ENCODE measurements at places on chromosomes 1 and 21.

DNA sequence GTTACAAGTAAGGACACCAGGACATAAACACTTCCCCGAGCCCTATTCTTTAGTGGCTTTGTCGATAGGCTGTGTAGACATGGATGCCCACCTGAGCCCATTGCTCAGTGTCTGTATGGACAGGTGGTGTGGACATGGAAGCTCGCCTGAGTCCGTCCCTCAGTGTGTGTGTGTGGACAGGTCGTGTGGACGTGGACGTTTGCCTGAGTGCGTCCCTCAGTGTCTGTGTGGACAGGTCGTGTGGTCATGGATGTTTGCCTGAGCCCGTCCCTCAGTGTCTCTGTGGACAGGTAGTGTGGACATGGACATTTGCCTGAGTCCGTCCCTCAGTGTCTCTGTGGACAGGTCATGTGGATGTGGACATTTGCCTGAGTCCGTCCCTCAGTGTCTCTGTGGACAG, 38.7 kb upstream of the COL6A2 start:
- no peak for DNase-seq

GRCh38 chr1:101144671-101145448, 92.0 kb upstream of the S1PR1 start:
- no peak for DNase-seq

- no peak for DNase-seq
Observed at GRCh38 chr1:6866825-6867224, 81.6 kb downstream of the CAMTA1 start.

DNA sequence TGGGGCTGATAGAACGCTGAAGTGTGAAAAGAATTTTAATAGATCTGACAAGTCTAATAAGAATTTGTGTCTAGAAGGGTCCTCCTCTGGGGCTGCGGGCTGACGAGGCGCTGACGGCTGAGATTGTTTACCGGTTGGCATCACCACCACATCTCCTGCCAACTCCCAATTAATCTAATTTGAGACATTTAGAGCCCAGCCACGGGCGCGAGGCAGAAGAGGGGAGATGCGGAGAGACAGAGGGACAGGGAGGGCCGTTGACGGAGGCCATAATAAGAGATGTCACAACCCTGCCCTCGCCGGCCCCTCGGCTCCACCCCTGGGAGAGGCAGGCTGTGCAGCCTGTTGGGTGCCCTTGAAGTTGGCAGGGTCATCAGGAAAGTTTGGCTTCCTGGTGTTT, 109.3 kb downstream of the PAX7 start:
- no peak for DNase-seq

DNA sequence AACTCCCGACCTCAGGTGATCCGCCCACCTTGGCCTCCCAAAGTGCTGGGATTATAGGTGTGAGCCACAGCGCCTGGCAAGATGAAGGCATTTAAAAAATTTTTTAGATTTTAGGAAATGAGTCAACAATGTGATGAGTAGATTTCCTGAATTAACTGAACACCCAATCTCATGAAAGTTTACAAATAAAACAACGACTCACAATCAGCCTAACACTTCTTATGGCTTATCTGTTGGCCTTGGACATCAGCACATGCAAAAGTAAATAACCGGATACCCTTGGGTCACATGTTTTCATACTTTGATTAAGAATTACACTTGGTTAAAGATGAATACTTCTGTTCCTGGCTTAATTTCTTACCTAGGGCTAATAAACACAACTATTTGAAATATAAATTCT, 3.0 kb downstream of the GNG12 start:
- DNase-seq, result no peak

DNA sequence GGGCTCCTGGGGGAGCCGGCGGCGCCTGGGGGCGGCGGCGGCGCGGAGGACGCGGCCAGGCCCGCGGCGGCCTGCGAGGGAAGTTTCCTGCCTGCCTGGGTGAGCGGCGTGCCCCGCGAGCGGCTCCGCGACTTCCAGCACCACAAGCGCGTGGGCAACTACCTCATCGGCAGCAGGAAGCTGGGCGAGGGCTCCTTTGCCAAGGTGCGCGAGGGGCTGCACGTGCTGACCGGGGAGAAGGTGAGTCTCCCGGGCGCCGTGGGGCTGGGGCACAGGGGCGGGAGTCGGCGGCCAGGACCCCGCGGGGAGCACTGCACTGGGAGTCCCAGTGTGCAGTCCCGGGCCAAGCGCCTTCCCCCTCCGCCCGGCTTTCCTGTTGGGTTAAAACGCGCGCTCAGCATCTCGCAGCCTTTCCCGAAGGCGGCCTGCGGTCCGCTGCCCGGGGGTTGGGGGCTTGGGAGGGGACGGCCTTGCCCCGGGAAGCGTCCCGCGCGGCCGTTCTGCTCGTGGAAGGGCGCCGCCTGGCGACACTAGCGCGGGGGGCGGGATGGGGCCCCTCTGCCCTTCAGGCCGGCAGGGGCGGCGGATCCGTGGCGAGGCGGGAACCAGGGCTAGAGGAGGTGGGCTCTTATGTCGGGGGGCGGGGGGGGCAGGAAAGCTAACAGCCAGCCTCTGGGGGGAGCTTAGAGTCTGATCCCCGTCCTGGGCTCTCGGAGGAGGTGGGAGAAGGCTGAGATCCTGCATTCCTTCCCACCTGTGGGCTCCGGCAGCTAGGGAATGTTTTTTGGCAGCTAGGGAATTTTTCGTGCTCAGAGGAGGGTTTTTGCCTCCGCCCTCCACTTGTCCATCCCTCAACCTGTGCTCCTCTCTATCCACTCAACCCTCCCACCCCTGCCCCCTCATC, 1.1 kb downstream of the HUNK start:
- peak; percentile 38 for DNase-seq
